ENCODE measurements at places on chromosomes 12 and 14.

DNA sequence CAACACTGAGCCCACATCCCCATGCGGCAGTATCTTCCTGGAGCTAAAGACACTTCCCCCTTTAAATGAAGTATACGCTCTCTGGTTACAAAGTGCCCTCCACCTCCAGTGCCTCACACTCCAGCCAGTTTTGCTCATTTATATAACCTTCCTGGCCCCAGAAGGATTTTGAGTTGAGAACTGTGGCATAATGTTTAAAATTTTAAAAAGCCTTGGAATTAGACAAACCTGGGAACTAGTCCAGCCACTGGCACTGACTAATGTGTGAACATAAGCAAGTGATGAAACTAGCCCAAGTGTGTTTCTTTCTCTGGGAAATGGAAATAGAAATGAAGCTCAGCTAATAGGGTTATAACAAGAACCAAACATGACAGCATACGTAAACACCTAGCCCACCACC, 723.7 kb upstream of the USP15 start:
- no peak for DNase-seq

- peak; percentile 90 for DNase-seq
These were observed at the start of gene SLC48A1 for GRCh38 chr12:47773062-47773857. Gene SLC48A1 (plus strand): TSS chr12:47773238. CDS start chr12:47773305, 67 bp downstream.

DNA sequence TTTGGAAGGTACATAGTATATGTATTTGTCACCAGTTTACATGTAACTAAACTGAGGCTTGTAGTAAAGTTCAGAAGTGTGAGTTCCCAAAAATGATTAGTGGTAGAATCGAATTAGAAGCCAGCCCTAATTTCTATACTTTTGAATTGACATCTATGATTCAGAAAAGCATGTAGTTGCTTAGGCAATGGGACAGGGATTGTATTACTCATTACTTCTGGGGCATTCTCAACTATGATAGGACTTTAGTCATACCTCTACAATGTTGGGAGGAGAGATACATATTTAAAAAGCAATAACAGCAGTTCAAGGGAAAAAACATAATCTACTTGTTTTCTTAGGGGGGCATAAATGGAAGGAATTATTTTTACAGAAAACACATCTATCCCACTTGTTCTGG, 277.9 kb upstream of the E2F7 start:
- no peak for DNase-seq

DNA sequence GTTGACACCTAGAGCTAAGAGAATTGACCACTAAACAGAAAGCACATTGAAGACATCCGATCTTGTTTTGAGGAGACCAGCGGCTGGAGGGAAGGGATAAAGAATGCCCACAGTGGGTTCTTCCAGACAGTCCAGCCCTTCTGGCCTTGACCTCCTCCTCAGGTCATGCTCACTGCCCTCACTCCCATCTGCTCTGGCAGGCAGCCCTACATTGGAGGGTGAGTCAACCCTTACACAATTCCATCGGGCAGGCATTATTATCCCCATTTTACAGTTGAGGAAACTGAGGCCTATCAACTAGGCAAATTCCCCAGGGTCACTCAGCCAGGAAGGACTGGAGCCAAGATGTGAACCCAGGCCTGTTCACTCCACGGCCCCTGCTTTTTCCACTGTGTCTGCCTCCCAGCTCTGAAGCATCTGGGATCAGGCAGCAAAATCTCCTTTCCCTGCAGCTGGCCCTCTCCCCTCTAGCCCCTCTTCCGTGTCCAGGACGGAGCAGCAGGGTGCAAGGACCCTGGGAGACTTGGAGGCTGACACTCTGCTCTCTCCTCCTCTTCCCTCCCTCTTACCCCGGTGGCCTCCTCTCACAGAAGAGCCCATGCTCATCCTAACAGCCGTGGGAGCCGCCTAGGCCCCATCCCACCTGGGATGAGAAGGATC, 5.3 kb downstream of the SCNN1A start:
- DNase-seq: no peak

- DNase-seq: no peak
These were observed 250.2 kb downstream of the TRHDE start for GRCh38 chr12:72522411-72522810.

DNA sequence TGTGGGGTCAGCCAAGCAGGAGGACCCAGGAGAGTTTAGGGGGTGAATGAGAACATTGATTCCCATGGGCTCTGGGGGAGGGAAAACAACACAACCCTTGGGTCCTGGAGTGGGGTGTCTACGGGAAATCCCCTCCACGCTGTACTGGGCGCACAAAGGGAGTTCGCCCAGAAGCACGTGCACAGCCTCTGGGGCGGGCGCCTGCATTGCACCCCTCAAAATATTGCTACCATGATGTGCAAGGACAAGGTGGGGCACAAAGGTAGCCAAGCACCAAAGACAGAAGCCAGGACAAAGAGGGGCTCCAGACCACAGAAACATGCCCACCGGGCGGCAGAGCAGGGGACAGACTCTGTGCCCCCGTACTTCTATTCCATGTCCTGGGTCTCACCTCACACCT, 74.9 kb upstream of the EIF5 start:
- DNase-seq: no peak

- DNase-seq: no peak
These were observed 4.4 kb downstream of the ZNF219 start for GRCh38 chr14:21093769-21094681.

DNA sequence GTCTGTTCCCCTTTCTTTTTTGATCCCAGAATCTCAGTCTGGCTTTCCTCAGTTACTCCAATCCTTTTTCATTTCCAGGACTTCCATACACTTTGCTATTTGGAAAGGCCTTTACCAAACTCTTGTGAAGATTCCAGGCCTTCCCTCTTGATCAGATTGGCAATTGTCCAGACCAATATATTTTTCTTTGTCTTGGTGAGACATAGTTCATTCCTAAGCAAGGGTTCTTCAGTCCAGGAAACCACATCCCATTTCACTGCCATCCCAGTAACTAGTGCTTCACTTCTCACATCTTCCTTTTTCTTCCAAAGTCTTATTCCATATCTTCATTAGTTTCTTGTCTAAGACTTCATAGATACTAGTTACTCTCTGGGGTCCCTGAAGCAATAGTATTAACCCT, 2.1 kb upstream of the PTPRQ start:
- DNase-seq: no peak

DNA sequence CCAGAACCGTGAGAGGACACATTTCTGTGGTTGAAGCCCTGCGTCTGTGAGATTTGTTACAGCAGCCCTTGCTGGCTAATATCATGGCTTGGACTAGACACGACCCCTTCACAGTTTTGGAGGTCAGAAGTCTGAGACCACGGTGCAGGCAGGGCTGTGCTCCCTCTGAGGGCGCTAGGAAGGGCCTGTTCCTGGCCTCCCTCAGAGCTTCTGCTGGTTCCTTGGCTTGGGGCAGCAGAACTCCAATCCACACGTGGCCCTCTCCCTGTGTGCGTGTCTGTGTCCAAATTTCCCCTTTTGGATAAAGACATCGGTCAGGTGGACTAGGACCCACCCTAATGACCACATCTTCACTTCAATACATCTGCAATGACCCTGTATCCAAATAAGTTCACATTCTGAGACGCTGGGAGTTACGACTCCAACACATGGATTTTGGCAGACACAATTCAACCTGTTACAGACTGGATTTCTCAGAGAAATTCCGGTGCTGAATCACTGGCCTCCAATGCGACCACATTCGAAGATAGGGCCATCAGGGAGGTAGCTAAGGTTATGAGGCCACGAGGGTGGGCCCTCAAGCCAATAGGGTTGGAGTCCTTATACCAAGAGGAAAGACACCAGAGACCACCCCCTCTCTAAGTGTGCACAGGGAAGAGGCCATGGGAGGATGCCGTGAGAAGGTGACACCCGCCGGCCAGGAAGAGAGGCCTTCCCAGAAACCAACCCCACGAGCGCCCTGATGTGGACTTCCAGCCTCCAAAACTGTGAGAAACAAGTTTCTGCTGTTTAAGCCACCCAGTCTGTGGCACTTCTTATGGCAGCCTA, 43.6 kb upstream of the PPP2R5C start:
- peak; percentile 75 for DNase-seq
